Smooth muscle cell of the brain vasculature (primary cell): ENCODE measurements at places on chromosomes 5 and 9.

- no peak for DNase-seq
These were observed 215.4 kb upstream of the CTNND2 start for GRCh38 chr5:12119657-12120056.

DNA sequence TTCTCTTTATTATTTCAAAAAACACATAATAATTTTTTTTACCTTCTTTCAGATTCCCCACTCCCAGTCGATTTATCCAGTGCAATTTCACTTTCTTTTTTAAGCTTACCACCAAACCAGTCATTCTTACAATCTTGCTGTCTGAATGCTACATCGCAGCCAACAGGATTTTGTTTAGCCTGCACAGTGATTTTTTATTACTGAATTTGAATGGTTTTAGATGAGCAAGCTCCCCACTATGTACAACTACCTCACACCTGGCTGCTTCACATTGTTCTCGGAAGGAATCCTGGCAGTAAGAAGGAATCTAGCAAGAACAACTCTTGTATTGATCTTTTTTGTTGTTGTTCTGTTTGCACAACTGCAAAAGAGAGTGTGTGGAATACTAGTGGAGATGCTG is 668.1 kb upstream of the WWC1 start:
- no peak for DNase-seq

DNA sequence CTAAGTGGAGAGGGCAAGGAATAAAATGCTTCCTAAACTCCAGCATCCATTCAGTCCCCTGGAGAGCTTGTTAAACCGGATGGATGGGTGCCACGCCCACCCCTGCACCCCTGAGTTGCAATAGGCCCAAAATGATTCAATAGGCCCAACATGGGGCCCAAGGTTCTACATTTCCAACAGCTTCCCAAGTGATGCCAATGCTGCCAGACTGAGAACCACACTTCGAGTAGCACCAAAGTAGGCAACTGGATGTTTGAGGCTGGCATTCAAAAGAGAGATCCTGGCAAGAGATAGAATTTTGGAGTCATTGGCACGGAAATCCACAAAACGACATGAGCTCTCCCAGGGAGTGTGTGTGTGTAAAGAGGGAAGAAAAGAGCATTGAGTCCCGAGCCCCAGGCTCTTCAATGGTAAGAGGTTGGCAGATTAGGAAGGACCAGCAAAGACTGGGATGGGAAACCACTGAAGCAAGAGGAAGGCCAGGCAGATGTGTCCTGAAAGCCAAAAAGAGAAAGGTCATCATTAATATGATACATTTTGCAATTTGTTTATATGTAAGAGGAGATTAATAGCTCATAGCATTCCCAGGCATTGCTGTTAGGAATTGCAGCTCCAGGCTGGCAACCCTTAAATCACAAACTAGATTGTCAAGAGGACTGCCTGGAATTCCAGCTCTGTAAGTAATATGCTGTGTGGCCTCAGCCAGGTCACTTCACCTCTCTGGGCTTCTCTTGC is 130.6 kb downstream of the KCNIP1 start:
- DNase-seq, result no peak

GRCh38 chr5:177448244-177448950 is 1.8 kb downstream of the PRR7 start:
- DNase-seq, result no peak

DNA sequence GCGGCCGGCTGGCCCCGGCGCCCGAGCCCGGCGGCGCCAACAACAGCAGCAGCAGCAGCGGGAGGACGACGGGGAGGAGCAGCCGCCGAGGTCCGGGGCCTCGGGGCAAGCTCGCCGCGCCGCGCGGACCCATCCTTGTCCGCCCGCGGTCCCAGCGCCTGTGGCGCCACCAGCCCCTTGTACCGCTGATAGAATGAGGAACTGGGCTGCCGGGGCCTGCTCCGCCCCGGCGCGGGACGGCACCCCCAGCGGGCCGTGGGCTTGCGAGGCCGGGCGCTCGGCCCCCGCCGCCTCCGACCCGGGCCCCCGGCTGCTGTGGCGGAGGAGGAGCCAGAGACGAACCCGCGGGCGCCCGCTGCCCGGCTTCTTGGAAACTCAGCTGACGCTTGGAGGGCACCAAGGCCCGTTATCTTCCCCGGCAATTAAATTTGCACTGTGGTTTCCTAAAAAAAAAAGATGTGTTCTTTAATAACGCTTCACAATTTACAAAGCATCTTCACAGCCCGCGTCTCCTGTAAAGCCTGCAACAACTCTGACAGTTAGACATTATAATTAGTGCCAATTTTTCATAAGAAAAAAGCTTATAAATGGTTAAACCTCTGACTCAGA is at the start of gene ARSB:
Gene ARSB, minus strand, starts transcription at position 195 of the 609 bp plus-strand sequence. Its CDS starts 62 bp downstream, at position 133.
- DNase-seq, result no peak

GRCh38 chr5:10703676-10704075 is 57.4 kb downstream of the DAP start:
- DNase-seq, result no peak

GRCh38 chr5:74156728-74157383 is 483.7 kb downstream of the ENC1 start:
- DNase-seq, result no peak

DNA sequence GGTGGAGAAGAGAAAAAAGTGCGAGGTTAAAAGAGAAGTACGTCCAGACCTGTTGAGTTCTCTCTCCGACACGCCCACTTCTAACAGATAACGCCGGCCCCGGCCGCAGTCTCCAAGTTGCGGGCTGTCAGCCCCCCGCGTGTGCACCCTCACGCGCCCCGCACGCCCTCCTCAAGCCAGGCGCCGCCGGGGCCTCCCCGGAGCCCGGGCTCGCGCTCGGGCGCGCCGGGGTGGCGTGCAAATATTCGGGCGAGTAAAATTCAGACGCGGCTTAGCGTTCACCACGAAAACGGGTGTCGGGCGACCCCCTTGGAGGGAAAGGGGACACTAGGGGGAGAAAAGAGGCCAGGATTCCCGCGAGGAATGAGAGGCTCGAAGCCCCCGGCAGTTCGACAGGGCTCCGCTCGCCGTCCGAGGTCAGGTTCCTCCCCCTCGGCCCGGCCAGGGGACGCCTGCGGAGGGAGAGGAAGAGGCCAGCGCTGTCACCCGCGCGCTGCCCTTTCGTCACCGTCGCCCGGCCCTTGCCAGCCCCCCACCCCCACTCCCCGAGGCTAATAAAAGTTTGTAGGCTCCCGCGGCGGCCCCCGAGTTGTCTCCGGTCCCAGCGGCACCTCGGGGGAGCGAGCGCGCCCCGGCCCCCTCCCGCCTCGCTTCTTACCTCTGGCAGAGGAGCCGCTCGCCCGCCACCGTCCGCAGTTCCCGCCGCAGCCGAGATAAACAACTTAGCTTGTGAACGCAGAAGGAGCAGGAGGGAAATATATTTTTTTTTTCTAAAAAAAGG is 743 bp downstream of the NR3C1 start:
- no peak for DNase-seq

- peak; percentile 37 for DNase-seq
These were observed 1.5 kb downstream of the VAV2 start for GRCh38 chr9:133990366-133991213.

DNA sequence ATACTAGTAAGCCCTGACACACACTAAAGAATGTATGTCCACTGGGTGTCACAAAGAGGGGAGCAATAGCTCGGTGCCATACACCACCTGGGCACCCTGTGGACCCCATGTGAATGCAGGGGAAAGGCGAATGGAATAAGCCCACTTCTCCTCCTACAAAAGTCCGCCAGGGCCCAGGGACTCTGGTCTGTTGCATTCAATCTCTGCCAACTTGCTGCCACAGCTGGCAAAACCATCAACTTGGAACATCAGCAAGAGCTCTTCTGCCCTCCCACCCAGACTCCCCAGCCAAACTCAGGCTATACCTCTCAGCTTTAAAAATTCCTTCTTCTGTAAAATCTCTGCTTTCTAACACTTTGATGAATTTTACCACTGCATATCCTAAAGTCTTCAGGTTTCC is 54.5 kb downstream of the PFDN1 start:
- DNase-seq, result no peak
